ENCODE measurements at places on chromosomes 5 and 9. TPM values are rescaled to one million over a fixed set of nuclear protein-coding genes. Genes with fewer than 3 reads are reported as not detected.

PCDHA7 gene
- total RNA-seq: 0.17 TPM

CHSY3 gene
- total RNA-seq: 4.4 TPM

LAMC3 gene
- 1.5 TPM for total RNA-seq

CDKN2A gene
- 2.5 TPM for total RNA-seq

DOK3 gene
- total RNA-seq: 1.4 TPM

PCDHGB7 gene
- total RNA-seq: 10.9 TPM

CAVIN4 gene
- 1.9 TPM for total RNA-seq

TLR4 gene
- total RNA-seq: 124 TPM

AHRR gene
- total RNA-seq: 2.0 TPM

DBH gene
- not detected for total RNA-seq

TYRP1 gene
- 0.09 TPM for total RNA-seq

SIGMAR1 gene
- 26.0 TPM for total RNA-seq

SCGB3A2 gene
- total RNA-seq: not detected

FCN2 gene
- not detected for total RNA-seq

SHOC1 gene
- total RNA-seq: not detected

Measured in dermis lymphatic vessel endothelial cell (primary cell).